ENCODE measurements at places on chromosomes 5 and 9.

- no peak for DNase-seq
These were observed 87.3 kb downstream of the CFAP90 start for GRCh38 chr5:7763621-7764072.

DNA sequence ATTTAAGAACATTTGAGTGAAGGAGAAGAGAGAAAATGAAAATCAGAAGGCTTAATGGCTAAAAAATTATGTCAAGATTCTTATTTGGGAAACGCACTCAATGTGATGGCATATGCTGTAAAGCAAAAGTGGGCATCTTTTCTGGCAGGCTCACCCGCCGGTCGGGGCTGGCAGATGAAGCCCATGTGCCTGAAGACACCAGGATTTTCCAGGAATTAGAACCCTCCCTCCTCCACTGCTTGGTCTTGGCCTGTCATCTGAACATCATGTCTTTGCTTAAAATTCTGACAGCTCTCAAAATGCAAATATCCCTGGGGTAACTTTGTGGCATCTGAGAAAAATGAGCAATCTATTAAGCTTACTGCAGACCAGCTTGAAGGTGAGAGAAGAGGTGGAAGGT is 337.9 kb downstream of the IRX1 start:
- DNase-seq = no peak

DNA sequence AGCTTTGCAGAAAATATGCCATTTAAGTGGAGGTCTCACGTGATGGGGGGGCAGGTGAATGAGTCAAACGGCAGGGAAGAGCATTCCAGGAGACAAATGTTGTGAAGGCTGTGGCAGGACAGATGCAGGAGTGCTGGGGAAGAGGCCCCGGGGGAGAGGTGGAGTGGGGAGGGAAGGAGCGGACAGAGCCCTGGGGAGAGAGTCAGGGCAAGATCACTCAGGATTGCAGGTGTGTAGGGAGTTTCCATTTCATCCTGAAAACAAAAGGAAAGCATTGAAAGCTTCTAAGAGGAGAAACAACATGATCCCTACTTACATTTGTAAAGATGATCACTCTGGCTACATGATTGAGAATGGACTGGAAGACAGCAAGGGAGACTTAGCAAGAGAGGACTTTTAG is 323.3 kb downstream of the ASTN2 start:
- DNase-seq = no peak

DNA sequence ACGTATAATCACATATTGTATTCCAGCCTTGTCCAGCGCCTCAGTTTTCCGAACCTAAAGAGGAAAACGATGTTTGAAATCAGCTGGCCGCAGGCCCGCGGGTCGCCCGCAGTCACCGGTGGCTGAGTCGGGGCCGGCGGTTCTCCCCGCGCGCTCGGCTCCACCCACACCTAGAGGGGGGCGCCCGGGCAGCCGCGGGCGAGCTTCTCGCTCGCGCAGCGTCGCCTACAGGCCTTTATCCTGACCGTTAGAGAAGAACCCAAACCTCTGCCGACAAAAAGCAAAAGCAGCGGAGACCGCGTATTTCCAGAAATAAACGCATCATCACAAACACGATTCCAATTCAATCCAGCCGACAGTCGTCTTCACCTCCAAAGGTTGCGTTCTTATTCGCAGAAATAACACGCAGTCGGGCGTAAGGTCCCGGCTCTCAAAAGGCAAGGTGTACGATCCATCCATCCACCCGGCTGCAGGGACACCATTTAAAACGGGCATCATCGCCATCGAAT is 725 bp upstream of the NIPBL start:
- peak; percentile 54 for DNase-seq

GRCh38 chr5:1668141-1668721 is 131.4 kb downstream of the MRPL36 start:
- DNase-seq = no peak

DNA sequence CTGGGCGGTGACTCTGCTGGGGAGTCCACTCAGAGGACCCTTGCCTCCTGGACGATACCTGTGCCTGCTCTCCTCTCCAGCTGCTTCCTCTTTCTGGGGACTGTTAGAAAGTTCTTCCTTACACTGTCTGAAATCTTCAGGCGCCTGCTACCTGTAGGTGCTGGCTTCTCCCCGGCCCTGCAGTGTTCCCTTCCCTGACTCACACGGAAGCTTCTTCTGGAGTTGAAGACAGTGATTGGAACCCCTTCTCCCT is 562 bp downstream of the GSN start:
- no peak for DNase-seq

DNA sequence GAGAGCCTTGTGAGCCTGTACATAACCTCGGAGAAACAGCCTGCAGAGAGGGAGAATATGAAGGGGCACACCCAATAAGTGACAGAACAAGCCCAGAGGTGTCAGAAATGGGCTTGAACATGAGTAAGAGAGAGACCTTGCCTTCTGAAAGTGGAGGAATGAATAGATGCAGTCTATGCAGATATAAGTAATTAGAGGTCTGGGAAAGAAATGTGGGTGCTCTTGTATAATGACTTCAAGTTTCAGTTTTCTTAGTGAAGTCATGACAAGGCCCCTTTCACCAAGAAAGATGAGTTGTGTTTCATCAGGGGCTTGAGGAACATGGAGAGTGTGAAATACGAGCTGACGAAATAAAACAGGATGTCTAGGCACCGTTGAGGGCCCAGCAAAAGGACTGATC is 15.1 kb downstream of the GRAMD2B start:
- no peak for DNase-seq

DNA sequence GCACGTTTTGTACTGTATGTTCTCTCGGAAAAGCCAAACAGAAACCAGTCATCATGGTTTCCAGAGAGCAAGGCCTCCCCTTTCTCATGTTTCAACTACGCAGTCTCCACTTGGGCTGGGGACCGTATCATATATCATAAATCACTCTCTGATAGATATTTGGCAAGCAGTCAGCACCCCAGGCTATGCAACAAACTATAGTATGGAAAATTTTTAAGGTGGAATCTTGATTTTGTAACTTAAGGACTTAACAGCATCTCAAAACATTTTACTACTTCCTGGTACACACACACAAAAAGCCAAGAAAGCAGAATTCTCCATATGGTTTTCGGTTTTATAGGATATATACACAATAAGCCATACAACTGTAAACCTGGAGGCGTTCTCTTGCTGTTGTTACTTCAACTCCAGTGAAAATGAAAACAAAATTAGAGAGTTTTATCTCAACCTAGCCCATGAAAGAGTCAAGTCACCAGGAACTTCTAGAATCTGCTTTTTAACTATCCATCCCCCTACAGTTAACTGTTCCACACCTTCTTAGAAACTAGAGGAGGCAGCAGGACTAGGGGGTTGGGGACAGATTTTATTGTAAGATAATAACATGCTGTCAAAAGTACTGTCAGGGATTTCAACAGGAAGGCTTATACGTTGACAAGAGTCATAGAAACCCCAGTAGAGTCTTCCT is 283.4 kb downstream of the NFIB start:
- DNase-seq = peak; percentile 83

- DNase-seq = peak; percentile 78
These were observed 34.7 kb downstream of the SHOC1 start for GRCh38 chr9:111759762-111760639.

DNA sequence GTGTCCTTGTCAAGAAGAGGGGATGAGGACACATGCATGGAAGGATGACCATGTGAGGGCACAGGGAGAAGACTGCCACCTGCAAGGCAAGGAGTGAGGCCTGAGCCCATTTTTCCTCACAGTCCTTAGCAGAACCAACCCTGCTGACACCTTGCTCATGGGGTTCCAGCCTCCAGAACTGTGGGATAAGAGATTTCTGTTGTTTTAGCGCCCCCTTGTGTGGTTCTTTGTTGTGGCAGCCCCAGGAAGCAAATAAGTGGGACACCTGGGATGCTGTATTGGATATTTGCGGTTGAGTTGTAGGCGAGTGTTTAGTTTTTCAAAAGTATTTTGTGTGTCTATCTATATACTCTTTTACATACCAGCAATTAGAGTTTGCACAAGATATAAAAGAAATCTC is 206.4 kb downstream of the NXNL2 start:
- no peak for DNase-seq

DNA sequence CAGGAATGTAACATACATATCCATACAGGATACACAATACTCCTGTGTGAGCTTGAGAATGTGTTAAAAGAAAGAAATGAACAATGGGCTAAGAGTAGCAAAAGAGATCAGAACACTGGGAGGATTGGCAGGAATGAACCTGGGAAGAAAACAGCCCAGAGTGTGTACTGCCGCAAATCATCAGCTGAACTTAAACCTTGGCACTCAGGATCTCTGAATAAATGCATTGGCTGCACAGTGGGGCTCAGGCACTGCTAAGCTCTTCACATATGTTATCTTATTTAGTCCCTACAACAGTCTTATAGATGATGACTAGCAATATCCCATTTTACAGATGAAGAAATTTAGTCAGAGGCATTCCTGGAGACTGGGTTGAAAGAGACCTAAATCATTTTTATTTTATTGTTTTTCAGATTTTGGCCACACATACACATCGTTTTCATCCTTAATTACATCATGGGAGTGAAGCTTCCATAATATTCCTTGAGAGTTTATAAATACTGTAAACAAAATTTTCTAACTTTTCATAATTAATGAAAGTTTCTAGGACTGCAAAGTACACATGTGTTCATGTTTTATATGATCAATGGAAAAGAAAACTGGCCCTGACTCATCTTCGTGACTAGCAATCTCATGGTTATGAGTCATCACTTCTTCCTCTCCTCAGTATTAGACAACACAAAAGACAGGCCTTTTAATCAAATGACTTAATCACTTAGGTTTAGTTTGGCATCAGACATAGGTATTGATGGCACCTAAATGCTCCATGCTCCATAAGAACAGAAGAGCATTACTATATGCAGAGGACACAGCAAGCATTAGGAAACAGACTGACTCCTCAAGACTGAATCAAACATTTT is 59.2 kb downstream of the CDH18 start:
- DNase-seq = peak; percentile 72

DNA sequence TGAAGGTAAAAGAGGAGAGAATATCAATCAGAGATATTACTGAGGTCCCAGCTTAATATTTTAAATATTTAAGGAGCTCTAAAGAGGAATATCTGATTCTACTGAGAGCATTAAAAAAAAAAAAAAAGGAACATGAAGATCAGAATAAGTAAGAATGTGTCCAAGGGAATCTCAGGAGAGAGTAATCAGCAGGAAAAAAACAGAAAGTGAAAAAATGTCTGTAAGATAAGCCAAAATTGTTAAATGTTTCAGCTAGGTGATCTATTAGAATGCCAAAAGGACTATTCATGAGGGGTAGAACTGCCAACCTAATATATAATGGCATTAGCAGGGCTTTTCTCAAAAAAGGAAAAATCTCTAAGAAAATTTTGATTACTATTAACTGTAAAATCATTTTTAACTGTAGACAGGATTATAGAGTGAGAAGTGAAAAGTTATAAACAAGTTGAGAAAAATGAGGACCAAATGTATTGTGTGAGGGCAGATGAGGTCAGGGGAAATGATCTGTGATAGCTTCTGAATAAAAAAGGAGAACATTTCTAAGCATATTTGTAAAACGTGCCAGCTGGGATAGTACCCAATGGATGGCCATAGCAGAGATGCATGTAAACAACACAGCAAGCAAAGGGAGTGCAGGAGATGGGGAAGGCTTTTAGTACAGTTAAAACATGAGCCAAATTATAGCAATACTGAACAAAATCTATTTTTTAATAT is 9.4 kb upstream of the RHOBTB3 start:
- no peak for DNase-seq

DNA sequence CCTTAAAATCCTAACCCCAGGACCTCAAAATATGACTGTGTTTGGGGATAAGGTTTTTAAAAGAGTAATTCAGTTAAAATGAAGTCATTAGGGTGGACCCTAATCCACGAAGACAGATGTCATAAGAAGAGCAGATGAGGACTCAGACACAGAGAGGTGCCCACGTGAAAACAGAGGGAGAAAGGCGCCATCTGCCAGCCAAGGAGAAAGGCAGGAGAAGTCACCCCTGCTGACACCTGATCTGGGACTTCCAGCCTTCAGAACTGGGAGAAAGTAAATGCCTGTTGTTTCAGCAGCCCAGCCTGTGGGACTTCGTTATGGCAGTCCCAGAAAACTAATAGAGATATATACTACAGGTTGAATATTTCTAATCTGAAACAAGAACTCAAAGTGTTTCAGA is 67.4 kb downstream of the ROR2 start:
- no peak for DNase-seq

DNA sequence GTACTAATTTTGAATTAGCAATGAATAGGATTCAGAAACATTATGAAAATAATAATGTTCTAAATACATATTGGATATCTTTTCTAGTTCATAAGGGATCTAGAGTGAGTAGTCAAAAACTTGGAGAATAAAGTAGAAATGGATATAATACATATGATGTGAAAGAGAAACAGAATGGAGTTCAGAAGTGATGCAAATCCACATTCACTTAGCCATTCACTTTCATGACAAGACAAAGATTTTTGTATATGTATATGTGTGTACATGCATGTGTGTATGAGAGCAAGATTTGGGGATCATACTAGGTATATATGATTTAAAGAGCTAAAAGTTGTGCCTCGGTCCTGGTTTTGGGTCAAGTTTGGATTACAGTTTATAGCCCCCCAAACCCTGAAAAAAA is 34.1 kb downstream of the TMEM252 start:
- no peak for DNase-seq

- no peak for DNase-seq
These were observed 50.2 kb upstream of the IL31RA start for GRCh38 chr5:55800924-55801323.

DNA sequence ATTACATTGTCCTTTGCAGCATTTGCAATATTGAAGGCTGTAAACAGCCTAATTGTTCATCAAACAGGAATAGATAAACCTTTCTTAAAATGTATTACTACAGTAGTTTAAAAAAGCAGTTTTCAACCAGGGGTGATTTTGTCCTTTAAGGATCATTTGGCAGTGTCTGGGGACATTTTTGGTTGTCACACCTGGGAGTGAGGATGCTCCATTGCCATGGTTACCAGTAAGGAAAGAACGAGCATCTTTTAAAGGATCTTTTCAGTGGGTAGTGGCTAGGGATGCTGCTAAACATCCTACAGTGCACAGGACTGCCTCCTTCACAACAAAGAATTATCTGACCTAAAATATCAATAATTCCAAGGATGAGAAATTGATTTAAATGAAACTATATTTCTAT is 596.3 kb downstream of the HINT1 start:
- DNase-seq = no peak

DNA sequence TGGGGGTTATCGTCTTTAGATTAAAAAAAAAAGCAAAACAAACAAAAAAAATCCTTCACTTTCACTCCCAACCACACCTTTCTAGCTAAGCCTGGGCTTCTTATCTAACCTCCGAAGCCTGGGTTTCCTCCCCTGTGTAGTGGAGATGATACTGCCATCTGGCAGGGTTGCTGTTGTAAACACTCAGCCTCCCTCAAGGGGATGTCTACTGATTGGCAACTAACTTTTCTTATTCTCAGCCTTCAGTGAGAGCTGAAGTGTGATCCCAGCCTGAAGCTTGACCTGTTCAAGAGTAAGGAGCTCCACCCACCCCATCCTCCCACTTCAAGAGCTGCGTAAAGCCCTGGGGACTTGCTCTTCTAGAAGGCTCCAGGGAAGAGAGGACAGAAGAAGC is 21.5 kb upstream of the WWC1 start:
- no peak for DNase-seq

Measured in fibroblast of skin of left quadriceps (primary cell).